Uterine smooth muscle cell (primary cell): ENCODE measurements at places on chromosomes 2 and 18. TPM values are rescaled to one million over a fixed set of nuclear protein-coding genes. Genes with fewer than 3 reads are reported as not detected.

Gene SLC20A1
- 122 and 398 TPM in 2 replicates for total RNA-seq

Gene ZNF892
- 4.5 and 6.6 TPM in 2 replicates for total RNA-seq

Gene TBC1D8
- 8.4 and 10.3 TPM in 2 replicates for total RNA-seq

Gene DYNAP
- not detected in 2 replicates for total RNA-seq

Gene VIL1
- 0.12 TPM in 1 of 2 replicates, not detected in the other for total RNA-seq

Gene TUBA3E
- total RNA-seq, result not detected in 2 replicates

Gene GAD1
- total RNA-seq, result not detected in 2 replicates

Gene AGAP1
- 11.8 and 11.9 TPM in 2 replicates for total RNA-seq

Gene ZRANB3
- total RNA-seq, result 11.2 and 13.2 TPM in 2 replicates

Gene LINC00305
- not detected in 2 replicates for total RNA-seq

Gene FOXD4L1
- total RNA-seq, result 0.12 TPM in 1 of 2 replicates, not detected in the other

Gene NT5DC4
- total RNA-seq, result 0.11 TPM in 1 of 2 replicates, not detected in the other

Gene EIPR1
- total RNA-seq, result 36.6 and 50.7 TPM in 2 replicates

Gene CCDC121
- total RNA-seq, result 1.7 and 2.0 TPM in 2 replicates

Gene SERPINB3
- not detected in 2 replicates for total RNA-seq

Gene SLC38A11
- total RNA-seq, result 0.22 and 1.5 TPM in 2 replicates

Gene DSC3
- 0.12 and 0.22 TPM in 2 replicates for total RNA-seq

Gene TNFAIP6
- 67.4 and 190 TPM in 2 replicates for total RNA-seq

Gene GAREM1
- 1.00 and 2.4 TPM in 2 replicates for total RNA-seq

Gene CFAP210
- under 0.01 TPM in 1 of 2 replicates, not detected in the other for total RNA-seq

Gene C1QL2
- total RNA-seq, result not detected in 2 replicates

Gene CCDC102B
- 13.4 and 13.5 TPM in 2 replicates for total RNA-seq

Gene PRKAG3
- not detected in 2 replicates for total RNA-seq

Gene MOGAT1
- total RNA-seq, result not detected in 2 replicates

Gene POMC
- total RNA-seq, result 1.1 and 1.7 TPM in 2 replicates

Gene PHOSPHO2
- total RNA-seq, result 1.5 and 2.2 TPM in 2 replicates

Gene FAM110C
- not detected in 2 replicates for total RNA-seq

Gene TLX2
- not detected in 2 replicates for total RNA-seq

Gene LDAH
- 23.4 and 27.7 TPM in 2 replicates for total RNA-seq

Gene MAPRE2
- total RNA-seq, result 12.2 and 13.9 TPM in 2 replicates

Gene CCDC85A
- 2.4 and 4.6 TPM in 2 replicates for total RNA-seq

Gene GATA6
- total RNA-seq, result 5.5 and 15.2 TPM in 2 replicates

Gene LYPD6
- 3.6 and 4.4 TPM in 2 replicates for total RNA-seq

Gene LCT
- under 0.01 TPM in 2 replicates for total RNA-seq

Gene FOXI3
- total RNA-seq, result not detected in 2 replicates

Gene LRRTM1
- total RNA-seq, result 0.25 and 0.44 TPM in 2 replicates

Gene ITM2C
- 81.6 and 106 TPM in 2 replicates for total RNA-seq

Gene TSGA10
- 3.7 and 5.1 TPM in 2 replicates for total RNA-seq

Gene SEH1L
- 62.1 and 87.5 TPM in 2 replicates for total RNA-seq

Gene PTPRM
- total RNA-seq, result 25.6 and 69.4 TPM in 2 replicates

Gene RGPD4
- not detected in 2 replicates for total RNA-seq

Gene RFX8
- total RNA-seq, result 4.5 and 15.3 TPM in 2 replicates

Gene SCN9A
- 24.0 and 43.0 TPM in 2 replicates for total RNA-seq

Gene GPR35
- 0.55 and 0.87 TPM in 2 replicates for total RNA-seq

Gene ADI1
- total RNA-seq, result 34.6 and 35.6 TPM in 2 replicates

Gene FMNL2
- total RNA-seq, result 35.4 and 37.9 TPM in 2 replicates

Gene EPB41L3
- 8.7 and 16.6 TPM in 2 replicates for total RNA-seq

Gene KIF1A
- not detected in 2 replicates for total RNA-seq

Gene TRIB2
- 10.6 and 26.4 TPM in 2 replicates for total RNA-seq

Gene ARL6IP6
- total RNA-seq, result 21.1 and 39.1 TPM in 2 replicates

Gene SIX2
- total RNA-seq, result 1.00 and 1.1 TPM in 2 replicates

Gene PIEZO2
- 0.12 and 0.44 TPM in 2 replicates for total RNA-seq
